Bronchial smooth muscle cell (primary cell): ENCODE measurements at places on chromosomes 1 and 21. TPM values are rescaled to one million over a fixed set of nuclear protein-coding genes. Genes with fewer than 3 reads are reported as not detected.

The KCNA3 gene
- 0.16 and 0.26 TPM in 2 replicates for total RNA-seq

The LAD1 gene
- 0.26 TPM in 1 of 2 replicates, not detected in the other for total RNA-seq

The ETV3L gene
- not detected in 2 replicates for total RNA-seq

The ZC3H11A gene
- 53.1 and 58.5 TPM in 2 replicates for total RNA-seq

The KANK4 gene
- total RNA-seq: under 0.01 TPM in 1 of 2 replicates, not detected in the other

The LHX8 gene
- not detected in 2 replicates for total RNA-seq

The MYCBP gene
- total RNA-seq: 1.5 and 3.3 TPM in 2 replicates

The VWA1 gene
- total RNA-seq: 3.4 and 3.9 TPM in 2 replicates

The SLAMF6 gene
- total RNA-seq: not detected in 2 replicates

The PDZK1IP1 gene
- total RNA-seq: not detected in 2 replicates

The RNPC3 gene
- 2.3 and 4.7 TPM in 2 replicates for total RNA-seq

The PTAFR gene
- under 0.01 TPM in 2 replicates for total RNA-seq
